A549 treated with dexamethasone at 1 μM for 4 hours (cell line): ENCODE measurements at places on chromosomes 3 and 15. TPM values are rescaled to one million over a fixed set of nuclear protein-coding genes. Genes with fewer than 3 reads are reported as not detected.

ASB7 gene
- 8.9 to 14.2 TPM (median 11.9 TPM) in 5 replicates for total RNA-seq

DLEC1 gene
- total RNA-seq: 0.04 to 0.05 TPM in 2 of 5 replicates, not detected in the others

MYH15 gene
- 0.11 to 0.25 TPM (median 0.12 TPM) in 5 replicates for total RNA-seq

TMEM158 gene
- total RNA-seq: 7.2 to 9.7 TPM (median 8.6 TPM) in 5 replicates

CCDC54 gene
- not detected in 5 replicates for total RNA-seq

MKRN3 gene
- total RNA-seq: 1.1 to 2.1 TPM (median 1.9 TPM) in 5 replicates

DAPK2 gene
- total RNA-seq: 2.2 to 4.7 TPM (median 3.9 TPM) in 5 replicates

ZNF80 gene
- 0.04 TPM in 1 of 5 replicates, not detected in the others for total RNA-seq

OIP5 gene
- 11.3 to 12.7 TPM (median 12.1 TPM) in 5 replicates for total RNA-seq

ACTR8 gene
- 14.3 to 16.9 TPM (median 16.5 TPM) in 5 replicates for total RNA-seq
